ENCODE measurements at places on chromosomes 7 and 10.

DNA sequence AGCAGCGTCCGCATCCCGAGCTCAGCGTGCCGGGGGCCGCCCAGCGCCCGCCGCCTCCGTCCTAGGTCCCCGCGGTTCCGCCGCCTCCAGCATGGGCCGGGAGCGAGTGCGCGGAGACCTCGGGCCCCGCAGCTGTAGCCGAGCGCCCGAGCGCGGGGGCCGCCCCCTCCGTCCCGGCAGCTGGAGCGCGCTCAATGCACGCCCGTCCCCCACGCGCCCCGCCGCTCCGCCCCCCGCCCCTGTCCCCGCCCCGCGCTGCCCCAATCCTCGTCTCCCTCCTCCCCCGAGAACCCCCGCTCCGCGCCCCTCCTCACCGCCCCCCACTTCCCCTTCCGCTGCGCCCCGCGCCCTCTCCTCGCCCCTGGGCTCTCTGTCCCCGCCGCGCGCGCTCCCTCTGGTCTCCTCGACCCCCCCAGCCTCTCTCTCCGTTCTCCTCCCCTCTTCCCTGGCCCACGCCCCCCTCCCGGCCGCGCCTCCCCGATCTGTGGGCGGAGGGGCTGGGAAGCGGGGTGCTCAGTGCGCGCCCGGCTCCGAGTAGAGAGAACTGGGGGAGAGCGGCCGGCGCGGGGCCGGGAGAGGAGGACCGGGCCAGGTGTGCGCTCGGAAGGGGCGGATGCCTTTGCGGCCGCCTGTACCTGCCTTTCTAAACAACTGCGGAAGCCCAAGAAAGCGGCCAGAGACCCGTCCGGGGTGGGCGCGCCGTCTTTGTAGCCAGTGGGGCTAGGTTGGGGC, at the start of gene VIPR2:
TSS of gene VIPR2 (minus strand) at position 110 of the 732 bp plus-strand sequence. CDS start at position 14, 96 bp downstream.
- H3K4me1 ChIP-seq: peaks cover 5% of the 10 kb centered on the region
- no peaks in the 10 kb centered on the region for H3K36me3 ChIP-seq
- H3K27me3 ChIP-seq: no peaks in the 10 kb centered on the region
- DNase-seq: no peak

GRCh38 chr7:84022009-84022408, 172.6 kb downstream of the SEMA3A start:
- no peak for DNase-seq
- no peaks in the 10 kb centered on the region for H3K36me3 ChIP-seq
- H3K4me1 ChIP-seq: no peaks in the 10 kb centered on the region
- H3K27ac ChIP-seq: no peak overlapping the region

GRCh38 chr10:98338318-98338717, 70.3 kb upstream of the LOXL4 start:
- peaks cover 10% of the 10 kb centered on the region for H3K4me1 ChIP-seq
- no peaks in the 10 kb centered on the region for H3K27me3 ChIP-seq
- no peaks in the 10 kb centered on the region for H3K36me3 ChIP-seq

GRCh38 chr10:114565066-114565465, 93.0 kb downstream of the ABLIM1 start:
- no peak overlapping the region for H3K4me3 ChIP-seq
- no peaks in the 10 kb centered on the region for H3K27me3 ChIP-seq
- no peaks in the 10 kb centered on the region for H3K4me1 ChIP-seq
- no peaks in the 10 kb centered on the region for H3K36me3 ChIP-seq

DNA sequence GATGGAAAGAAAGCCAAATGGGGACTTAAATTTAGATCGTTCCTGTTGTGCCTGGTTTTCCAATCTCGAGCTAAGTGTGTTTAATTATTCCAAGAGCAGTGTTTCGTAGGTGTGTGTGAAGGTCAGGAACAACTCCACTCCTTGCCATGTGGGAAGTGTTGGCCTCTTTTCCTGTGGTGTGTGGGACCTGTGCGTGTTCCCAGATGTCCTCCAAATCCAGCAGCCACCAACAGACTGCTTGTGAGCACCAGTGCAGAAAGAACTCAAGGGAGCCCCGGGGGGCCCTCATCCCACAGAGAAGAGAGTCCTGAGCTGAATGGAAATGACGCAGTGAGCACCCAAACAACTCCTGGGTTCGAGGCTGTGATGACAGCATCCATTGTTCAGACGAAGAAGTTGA, 227.7 kb downstream of the TMEM178B start:
- no peak for DNase-seq
- no peaks in the 10 kb centered on the region for H3K27me3 ChIP-seq
- no peaks in the 10 kb centered on the region for H3K36me3 ChIP-seq
- no peaks in the 10 kb centered on the region for H3K4me1 ChIP-seq
- H3K27ac ChIP-seq: no peak overlapping the region
- no peak overlapping the region for H3K4me3 ChIP-seq

DNA sequence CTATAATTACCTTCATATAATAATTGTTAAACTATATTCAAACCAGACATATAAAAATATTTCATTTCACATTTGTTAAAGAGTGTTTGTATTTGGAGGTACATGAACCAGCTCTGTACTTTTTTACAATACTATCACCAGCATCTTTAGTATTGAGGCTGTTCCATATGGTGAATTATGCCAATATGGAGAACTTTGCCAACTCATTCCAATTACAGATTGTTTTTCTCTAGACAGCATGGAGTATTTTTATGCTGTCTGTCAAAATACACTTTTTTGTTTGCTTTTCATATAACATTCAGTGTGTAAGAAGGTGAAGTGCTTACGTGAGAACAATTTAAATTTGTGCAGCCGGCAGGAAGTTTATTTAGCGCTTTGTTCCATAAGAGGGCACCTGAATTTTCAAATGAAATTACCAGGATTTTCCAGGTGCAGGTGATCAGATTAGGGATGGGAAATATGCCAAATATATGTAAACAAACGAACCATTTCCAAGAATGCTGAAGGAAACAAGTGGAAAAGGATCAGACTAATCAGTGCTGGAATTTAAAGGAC, 54.9 kb downstream of the SEMA3E start:
- H3K4me3 ChIP-seq: no peak overlapping the region
- H3K4me1 ChIP-seq: no peaks in the 10 kb centered on the region
- no peaks in the 10 kb centered on the region for H3K27me3 ChIP-seq
- H3K36me3 ChIP-seq: no peaks in the 10 kb centered on the region

DNA sequence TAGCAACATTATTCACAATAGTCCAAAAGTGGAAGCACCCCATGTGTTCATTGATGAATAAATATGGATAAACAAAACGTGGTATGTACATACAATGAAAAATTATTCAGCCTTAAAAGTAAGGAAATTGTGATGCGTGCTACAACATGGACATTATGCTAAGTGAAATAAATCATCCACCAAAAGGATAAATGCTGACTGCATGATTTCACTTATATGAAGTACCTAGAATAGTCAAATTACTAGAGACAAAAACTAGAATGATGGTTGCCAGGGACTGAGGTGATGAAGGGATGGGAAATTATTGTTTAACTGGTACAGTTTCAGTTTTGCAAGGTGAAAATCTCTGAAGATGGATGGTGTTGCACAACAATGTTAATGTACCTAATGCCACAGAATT, 56.6 kb downstream of the THSD7A start:
- no peak overlapping the region for H3K27ac ChIP-seq
- H3K4me3 ChIP-seq: no peak overlapping the region
- no peaks in the 10 kb centered on the region for H3K36me3 ChIP-seq
- no peak for DNase-seq
- peaks cover 5% of the 10 kb centered on the region for H3K4me1 ChIP-seq

GRCh38 chr7:82740246-82740848, 296.8 kb upstream of the CACNA2D1 start:
- H3K4me3 ChIP-seq: no peak overlapping the region
- DNase-seq: peak; percentile 50
- no peaks in the 10 kb centered on the region for H3K27me3 ChIP-seq

DNA sequence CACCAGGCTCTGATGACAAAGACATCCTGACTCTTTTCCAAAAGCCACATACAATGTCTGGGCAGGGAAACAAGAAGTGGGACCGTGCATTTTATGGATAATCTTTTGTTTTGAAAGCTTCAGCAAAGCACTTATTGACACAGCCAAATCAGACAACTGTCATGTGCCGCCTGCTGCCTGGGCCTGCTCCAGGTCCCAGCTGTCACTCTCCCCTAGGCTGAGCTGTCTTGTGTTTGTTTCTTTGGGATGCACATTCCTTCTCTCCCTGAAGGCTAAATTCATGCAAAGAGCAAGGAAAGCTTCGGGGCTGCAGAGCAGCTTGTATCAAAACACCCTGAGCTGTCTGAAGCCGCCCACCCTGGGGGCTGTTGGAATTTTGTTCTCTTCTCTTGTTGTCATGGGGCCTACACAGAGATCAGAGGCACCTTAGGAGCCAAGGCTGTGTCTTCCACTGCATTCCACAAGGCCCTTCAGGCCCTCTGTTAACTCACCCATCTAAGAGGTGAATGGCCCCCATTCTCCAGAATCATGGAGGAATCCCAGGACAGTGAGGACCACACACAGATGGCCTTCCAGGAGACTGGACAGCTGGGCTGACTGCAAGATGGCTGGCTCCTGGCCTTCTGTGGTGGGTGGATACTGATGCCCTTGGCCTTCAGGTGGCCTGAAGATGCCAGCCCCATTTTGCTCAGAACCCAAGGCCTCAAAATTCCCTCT, 17.8 kb upstream of the SLC18A2 start:
- H3K4me3 ChIP-seq: no peak overlapping the region
- no peak overlapping the region for H3K27ac ChIP-seq
- peaks cover 4% of the 10 kb centered on the region for H3K4me1 ChIP-seq

GRCh38 chr10:102342958-102343357, 52.5 kb upstream of the NFKB2 start:
- no peak overlapping the region for H3K4me3 ChIP-seq
- H3K27ac ChIP-seq: no peak overlapping the region
- no peaks in the 10 kb centered on the region for H3K36me3 ChIP-seq
- peaks cover 11% of the 10 kb centered on the region for H3K4me1 ChIP-seq
- H3K27me3 ChIP-seq: no peaks in the 10 kb centered on the region
- DNase-seq: no peak

- no peaks in the 10 kb centered on the region for H3K27me3 ChIP-seq
- no peak overlapping the region for H3K27ac ChIP-seq
- DNase-seq: no peak
- H3K4me3 ChIP-seq: no peak overlapping the region
- no peaks in the 10 kb centered on the region for H3K4me1 ChIP-seq
Observed at GRCh38 chr7:82210416-82211184, 233.0 kb downstream of the CACNA2D1 start.

DNA sequence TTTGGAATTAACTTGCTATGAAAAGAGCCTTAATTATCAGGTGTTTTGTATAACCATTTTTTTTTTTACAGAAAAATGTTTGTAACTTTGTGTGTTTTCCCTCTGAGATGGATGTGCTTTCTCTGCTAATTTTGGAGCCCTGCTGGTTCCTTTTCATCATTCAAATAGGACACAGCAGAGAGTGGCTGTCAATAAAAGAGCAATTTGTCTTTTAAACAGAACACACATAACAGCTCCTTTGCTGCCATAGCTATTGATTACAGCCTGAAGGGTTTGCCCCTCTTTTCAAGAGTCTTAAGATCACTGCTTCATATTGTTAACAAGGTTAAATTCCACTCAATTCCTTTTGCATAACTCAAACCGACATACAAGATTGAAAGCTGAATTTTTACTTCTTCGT, 187.2 kb upstream of the MBL2 start:
- H3K4me1 ChIP-seq: no peaks in the 10 kb centered on the region
- H3K36me3 ChIP-seq: no peaks in the 10 kb centered on the region
- H3K4me3 ChIP-seq: no peak overlapping the region
- no peak for DNase-seq

- peaks cover 8% of the 10 kb centered on the region for H3K36me3 ChIP-seq
- no peak for DNase-seq
- H3K4me1 ChIP-seq: no peaks in the 10 kb centered on the region
- H3K4me3 ChIP-seq: no peak overlapping the region
- no peaks in the 10 kb centered on the region for H3K27me3 ChIP-seq
- no peak overlapping the region for H3K27ac ChIP-seq
Observed at GRCh38 chr10:91953600-91954160, 30.1 kb downstream of the BTAF1 start.

- DNase-seq: no peak
- H3K4me1 ChIP-seq: no peaks in the 10 kb centered on the region
- H3K4me3 ChIP-seq: no peak overlapping the region
- no peaks in the 10 kb centered on the region for H3K36me3 ChIP-seq
- H3K27ac ChIP-seq: no peak overlapping the region
Observed at GRCh38 chr7:12913002-12913401, 225.6 kb downstream of the ARL4A start.

DNA sequence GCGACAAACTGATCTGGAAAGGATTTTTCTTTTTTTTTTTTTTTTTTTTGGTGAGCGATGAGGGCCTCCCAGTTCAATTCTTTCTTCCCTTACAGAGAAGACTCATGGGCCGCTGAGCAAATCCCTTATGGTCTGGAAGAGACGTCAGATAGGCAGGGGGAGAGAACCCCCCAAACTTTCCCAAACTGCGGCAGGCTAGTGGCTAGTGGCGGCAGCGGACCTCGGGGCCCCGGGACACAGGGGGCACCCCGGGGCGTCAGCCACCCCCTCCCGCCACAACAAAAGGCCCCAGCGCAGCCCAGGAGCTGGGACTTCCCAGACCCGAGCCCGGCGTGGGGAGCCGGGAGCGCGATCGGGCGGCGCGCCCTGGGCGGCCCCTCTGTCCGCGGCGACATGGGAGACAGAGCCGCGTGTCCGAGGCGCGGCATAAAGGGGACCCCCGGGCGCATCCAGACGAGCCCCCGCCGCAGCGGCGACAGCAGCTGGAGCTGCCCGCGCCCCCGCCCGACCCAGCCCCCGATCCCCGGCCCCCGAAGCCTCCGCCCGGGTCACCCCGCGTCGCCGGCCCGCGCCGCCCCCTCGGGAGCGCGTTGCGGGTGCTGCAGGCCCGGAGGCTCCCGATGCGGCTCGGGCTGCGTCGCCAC, 755 bp downstream of the FAM171A1 start:
- H3K27ac ChIP-seq: no peak overlapping the region
- no peaks in the 10 kb centered on the region for H3K36me3 ChIP-seq
- no peak for DNase-seq
- no peak overlapping the region for H3K4me3 ChIP-seq
- H3K27me3 ChIP-seq: no peaks in the 10 kb centered on the region
- H3K4me1 ChIP-seq: no peaks in the 10 kb centered on the region

DNA sequence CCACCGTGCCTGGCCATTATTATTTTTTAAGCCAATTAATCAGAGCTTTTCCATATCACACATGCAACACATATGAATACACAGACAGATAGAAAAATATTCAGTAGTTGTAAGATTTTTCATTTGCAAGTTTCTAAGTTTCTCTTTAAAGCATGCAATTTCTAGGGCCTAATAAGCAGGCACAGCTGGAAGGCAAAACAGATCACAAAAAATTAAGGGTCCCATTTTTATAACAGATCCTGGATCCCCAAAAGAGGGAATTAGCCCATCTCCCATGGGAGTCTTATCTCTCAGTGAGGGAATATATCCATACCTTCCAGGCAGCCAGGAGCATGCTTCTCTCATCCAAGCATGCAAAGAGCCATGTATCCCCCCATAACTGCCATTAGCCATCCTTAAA, 31.2 kb upstream of the ZNF365 start:
- DNase-seq: no peak
- H3K27me3 ChIP-seq: no peaks in the 10 kb centered on the region
- H3K4me3 ChIP-seq: no peak overlapping the region

Measured in Karpas-422 (cell line).